ENCODE measurements at places on chromosomes 6 and 20.

- no peak for DNase-seq
These were observed 59.1 kb downstream of the FOXA2 start for GRCh38 chr20:22525069-22525820.

DNA sequence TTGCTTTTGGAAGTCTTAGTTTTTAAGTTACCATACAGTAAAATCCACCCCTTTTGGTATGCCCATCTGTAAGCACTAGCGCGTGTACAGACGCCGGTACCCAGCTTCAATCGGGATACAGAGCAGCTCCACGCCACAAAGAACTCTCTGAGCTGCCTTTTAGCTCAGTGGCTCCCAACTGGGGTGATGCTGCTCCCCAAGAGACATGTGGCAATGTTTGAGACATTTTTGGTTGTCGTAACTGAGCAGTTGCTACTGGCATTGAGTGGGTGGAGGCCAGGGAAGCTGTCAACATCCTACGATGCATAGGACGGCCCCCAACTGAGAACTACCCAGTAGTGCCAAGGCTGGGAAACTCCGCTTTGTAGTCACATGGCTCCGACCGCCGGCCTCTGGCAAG is 73.3 kb downstream of the BMP7 start:
- no peak for DNase-seq

DNA sequence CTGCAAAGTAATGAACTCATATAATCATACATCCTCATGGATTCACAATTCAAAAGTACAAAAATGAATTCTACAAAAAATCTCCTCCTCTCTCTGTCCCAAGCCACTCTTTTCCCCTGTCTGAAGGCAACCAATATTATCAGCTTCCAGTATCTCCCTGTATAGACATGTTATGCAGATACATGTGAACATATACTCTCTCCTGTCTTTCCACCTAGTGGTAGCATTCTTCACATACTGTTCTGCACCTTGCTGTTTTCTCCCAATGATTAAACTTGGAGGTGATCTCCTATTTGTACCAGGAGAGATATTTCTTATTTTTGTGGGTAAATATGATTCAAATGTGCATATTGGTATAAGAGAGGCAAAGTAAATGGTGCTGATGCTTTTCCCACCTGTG is 416.4 kb downstream of the EPM2A start:
- DNase-seq, result no peak

- no peak for DNase-seq
These were observed 36.5 kb upstream of the BCLAF1 start for GRCh38 chr6:136326038-136326553.

DNA sequence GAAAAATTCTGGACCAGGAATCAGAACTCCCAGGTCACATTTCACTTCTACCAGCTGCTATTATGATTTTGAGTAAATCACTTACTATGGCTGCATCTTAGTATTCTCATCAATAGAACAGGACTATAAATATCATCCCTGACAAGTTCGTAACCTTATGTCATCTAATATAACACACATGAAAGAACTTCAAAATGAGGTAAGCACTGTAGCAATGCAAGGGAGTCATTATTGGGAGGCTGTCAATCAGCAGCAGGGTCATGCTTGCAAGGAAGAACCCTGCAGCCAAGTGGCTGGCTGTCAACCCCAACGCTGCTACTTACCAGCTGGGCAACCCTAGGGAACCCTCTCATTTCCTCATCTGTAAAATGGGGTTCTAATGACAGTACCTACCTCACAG is 123.3 kb upstream of the B3GAT2 start:
- DNase-seq, result no peak
